Endodermal cell (in vitro differentiated cells): ENCODE measurements at places on chromosomes 11 and 22. TPM values are rescaled to one million over a fixed set of nuclear protein-coding genes. Genes with fewer than 3 reads are reported as not detected.

Gene MMP1
- not detected in 2 replicates for total RNA-seq

- DNase-seq, result peak; percentile 28
These were observed 955.1 kb downstream of the BRD1 start for GRCh38 chr22:48872271-48873190.

Gene ZNF195
- 65.1 and 65.4 TPM in 2 replicates for total RNA-seq

- no peak for DNase-seq
These were observed 6.4 kb downstream of the ARL14EP start for GRCh38 chr11:30329150-30329940.

GRCh38 chr11:44286268-44286880 lies 23.6 kb downstream of the ALX4 start:
- DNase-seq, result peak; percentile 94

Gene TRIM51
- total RNA-seq, result not detected in 2 replicates

DNA sequence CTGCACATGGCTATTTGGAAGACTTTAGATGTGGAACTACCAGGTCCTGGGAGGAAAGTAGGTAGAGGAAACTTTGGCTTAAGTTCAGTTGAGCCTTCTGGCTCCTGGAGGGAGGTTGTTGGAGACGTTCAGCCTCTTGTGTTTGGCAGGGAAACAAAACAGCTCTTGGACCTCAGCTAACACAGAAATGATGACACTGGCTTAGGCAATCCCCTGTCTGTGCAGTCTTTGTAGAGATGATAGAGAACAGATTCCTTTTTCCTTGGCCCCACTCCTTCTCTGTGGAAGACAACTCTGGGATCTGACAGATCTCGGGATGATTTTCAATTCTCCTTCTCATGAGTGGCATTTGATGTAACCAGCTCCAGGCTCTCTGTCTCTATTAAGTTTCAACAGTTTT lies 428.5 kb downstream of the TMEM135 start:
- no peak for DNase-seq

DNA sequence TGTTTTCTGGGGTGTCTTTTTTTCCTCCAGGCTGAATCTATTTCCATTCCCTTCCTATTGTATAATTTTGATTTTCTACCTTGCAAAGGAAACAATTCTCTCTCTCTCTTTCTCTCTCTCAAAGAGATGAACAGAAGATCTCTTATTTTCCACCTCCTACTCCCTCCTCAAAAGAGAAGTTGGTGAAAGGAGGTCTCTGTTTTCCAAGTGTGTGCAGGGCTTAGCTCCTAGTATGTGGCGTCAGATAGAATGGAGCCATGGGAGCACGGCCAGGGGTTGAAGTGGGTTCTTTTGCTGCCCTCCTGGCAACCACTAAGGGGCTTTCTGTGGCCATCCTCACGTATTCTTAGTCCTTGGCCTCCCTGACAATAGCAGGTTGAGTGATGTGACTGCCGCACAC lies 480 bp downstream of the TRIM34 start:
- DNase-seq, result no peak

Gene RCOR2
- 45.0 and 46.5 TPM in 2 replicates for total RNA-seq

Gene OR52I2
- total RNA-seq, result not detected in 2 replicates

- peak; percentile 70 for DNase-seq
These were observed 58.3 kb upstream of the CYP2D6 start for GRCh38 chr22:42188808-42189447.

Gene OR5P2
- total RNA-seq, result 3.8 and 8.4 TPM in 2 replicates

DNA sequence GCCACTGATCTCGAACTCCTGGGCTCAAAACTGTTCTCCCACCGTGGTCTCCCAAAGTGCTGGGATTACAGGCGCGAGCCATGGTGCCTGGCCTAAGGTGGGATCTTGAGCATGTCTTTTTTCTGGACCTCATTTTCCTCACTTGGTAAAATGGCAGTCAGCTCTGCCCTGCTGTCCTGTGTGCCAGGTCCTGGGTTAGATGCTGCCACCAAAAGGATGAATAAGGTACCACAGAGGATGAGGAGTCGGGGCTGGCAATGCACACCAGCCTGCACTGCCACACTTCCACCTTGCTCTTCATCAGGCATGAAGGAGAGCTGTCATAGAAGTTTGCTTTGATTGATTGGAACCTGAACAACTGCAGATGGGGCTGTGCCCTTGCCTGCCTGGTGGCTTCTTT lies 32.3 kb downstream of the ACO2 start:
- no peak for DNase-seq

- no peak for DNase-seq
These were observed 12.3 kb downstream of the PIK3IP1 start for GRCh38 chr22:31279821-31280505.

DNA sequence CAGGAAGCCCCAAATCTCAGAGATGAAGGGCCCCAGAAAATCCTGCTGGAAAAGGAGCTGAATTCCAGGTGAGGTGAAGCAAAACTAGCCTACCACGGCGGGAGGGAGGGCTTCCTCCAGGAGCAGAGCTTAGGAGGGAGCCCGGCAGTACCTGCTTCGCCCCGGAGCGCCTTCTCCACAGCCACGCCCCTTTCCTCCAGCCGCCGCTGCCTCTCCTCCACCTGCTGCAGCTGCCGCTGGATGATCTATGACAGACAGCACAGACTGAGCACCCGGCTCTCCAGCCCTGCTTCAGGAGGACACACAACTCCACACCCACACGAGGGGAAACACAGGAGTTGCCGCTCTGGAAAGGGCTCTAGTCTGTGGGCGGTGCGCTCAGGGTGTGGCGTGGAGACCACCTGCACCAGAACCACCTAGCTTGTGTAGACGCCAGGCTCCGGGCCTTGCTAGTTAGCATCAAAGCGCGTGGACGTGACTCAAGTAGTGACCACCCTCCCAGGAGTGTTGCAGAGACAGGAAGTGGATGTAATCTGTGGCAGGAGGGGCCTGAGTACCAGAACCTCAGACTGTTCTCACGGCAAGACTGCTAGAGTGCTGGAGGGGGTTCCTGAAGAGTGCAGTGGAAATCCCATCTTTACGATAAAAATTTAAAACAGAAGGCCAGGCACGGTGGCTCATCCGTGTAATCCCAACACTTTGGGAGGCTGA lies 34.6 kb upstream of the BID start:
- peak; percentile 71 for DNase-seq

DNA sequence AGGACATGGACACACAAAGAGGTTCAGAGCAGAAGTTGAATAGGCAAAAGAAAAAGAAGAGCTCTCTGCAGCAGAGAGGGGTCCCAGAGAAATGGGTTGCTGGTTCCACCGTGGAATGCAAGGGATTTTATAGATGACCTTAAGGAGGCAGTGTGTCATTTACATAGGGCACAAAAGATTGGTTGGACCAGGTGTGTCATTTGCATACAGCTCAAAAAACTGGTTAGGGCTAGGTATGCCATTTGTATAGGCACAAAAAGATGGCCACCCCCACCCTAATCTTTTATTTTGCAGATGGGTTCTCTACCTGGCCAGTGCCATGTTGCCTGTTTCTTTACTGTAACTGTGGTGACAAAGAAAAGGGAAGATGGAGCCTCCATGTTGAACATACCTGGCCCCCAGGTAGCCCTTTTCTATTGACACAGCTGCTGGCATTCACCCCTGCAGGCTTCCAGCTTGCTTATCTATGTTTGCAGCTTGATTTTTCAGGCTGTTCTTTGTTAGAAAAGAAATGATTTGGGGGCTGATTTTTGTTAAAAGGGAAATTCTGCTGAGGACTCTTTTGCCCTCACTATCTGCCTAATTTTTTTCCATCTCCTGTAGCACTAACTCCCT lies 3.1 kb upstream of the CAVIN3 start:
- peak; percentile 62 for DNase-seq
